ENCODE measurements at places on chromosomes 1 and 21. TPM values are rescaled to one million over a fixed set of nuclear protein-coding genes. Genes with fewer than 3 reads are reported as not detected.

DNA sequence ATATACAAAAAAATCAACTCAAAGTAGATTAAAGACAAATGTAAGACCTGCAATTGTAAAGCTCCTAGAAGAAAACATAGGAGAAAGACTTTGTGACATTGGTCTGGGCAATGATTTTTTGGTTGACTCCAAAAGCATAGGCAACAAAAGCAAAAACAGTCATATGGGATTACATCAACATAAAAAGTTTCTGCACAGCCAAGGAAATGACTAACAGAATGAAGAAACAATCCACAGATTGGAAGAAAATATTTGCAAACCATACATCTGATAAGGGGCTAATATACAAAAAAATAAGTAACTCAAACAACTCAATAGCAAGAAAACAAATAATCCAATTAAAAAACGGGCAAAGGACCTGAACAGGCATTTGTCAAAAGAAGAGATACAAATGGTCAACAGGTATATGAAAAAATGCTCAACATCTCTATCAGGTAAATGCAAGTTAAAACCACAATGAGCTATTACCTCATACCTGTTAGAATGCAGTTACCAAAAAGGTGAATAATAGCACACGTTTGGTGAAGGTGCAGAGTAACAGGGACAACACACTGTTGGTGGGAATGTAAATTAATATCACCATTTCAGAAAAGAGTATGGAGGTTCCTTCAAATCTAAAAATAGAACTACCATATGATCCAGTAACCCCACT lies 173.7 kb upstream of the COA6 start:
- no peaks in the 10 kb centered on the region for H3K4me1 ChIP-seq
- no peak overlapping the region for H3K27ac ChIP-seq
- no peaks in the 10 kb centered on the region for H3K36me3 ChIP-seq

GRCh38 chr1:41357451-41358101 lies 3.7 kb upstream of the FOXO6 start:
- DNase-seq: peak; percentile 48
- peaks cover 9% of the 10 kb centered on the region for H3K27me3 ChIP-seq
- peaks cover 33% of the 10 kb centered on the region for H3K4me1 ChIP-seq

TIPRL gene
- total RNA-seq: 27.4 TPM

PYGO2 gene
- 32.4 TPM for total RNA-seq

SMIM34 gene
- total RNA-seq: not detected

- H3K27me3 ChIP-seq: no peaks in the 10 kb centered on the region
- H3K4me1 ChIP-seq: no peaks in the 10 kb centered on the region
- no peak overlapping the region for H3K27ac ChIP-seq
- no peak for DNase-seq
- H3K36me3 ChIP-seq: peaks cover 23% of the 10 kb centered on the region
- no peak overlapping the region for H3K4me3 ChIP-seq
These were observed 8.0 kb downstream of the TRNAU1AP start for GRCh38 chr1:28560886-28561285.

TSPEAR gene
- total RNA-seq: 0.58 TPM

GRCh38 chr1:243229526-243229925 lies 25.6 kb downstream of the CEP170 start:
- H3K27me3 ChIP-seq: no peaks in the 10 kb centered on the region
- no peaks in the 10 kb centered on the region for H3K4me1 ChIP-seq
- H3K27ac ChIP-seq: no peak overlapping the region
- H3K4me3 ChIP-seq: no peak overlapping the region
- peaks cover 15% of the 10 kb centered on the region for H3K36me3 ChIP-seq
- DNase-seq: no peak

DNA sequence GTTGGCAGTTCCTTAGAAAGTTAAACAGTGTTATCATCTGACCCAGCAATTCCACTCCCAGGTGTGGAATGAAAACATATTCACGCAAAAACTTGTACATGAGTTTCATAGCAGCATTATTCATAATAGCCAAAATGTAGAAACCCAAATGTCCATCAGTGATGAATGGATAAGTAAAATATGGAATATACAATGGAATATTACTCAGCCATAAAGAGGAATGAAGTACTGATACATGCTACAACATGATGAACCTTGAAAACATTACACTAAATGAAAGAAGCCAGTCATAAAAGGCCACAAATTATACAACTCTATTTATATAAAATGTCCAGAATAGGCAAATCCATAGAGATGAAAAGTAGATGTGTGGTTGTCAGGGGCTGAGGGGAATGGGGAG lies 53.5 kb downstream of the RRAGC start:
- no peaks in the 10 kb centered on the region for H3K36me3 ChIP-seq
- no peaks in the 10 kb centered on the region for H3K27me3 ChIP-seq
- H3K27ac ChIP-seq: no peak overlapping the region
- peaks cover 9% of the 10 kb centered on the region for H3K4me1 ChIP-seq

SLAMF7 gene
- not detected for total RNA-seq

GRCh38 chr1:50135716-50136115 lies 27.0 kb downstream of the ELAVL4 start:
- DNase-seq: no peak
- no peak overlapping the region for H3K4me3 ChIP-seq
- H3K4me1 ChIP-seq: no peaks in the 10 kb centered on the region
- no peaks in the 10 kb centered on the region for H3K36me3 ChIP-seq
- no peaks in the 10 kb centered on the region for H3K27me3 ChIP-seq
- H3K27ac ChIP-seq: no peak overlapping the region

GRCh38 chr1:2583331-2583791 lies 3.2 kb upstream of the PRXL2B start:
- no peaks in the 10 kb centered on the region for H3K27me3 ChIP-seq
- H3K36me3 ChIP-seq: no peaks in the 10 kb centered on the region

DNA sequence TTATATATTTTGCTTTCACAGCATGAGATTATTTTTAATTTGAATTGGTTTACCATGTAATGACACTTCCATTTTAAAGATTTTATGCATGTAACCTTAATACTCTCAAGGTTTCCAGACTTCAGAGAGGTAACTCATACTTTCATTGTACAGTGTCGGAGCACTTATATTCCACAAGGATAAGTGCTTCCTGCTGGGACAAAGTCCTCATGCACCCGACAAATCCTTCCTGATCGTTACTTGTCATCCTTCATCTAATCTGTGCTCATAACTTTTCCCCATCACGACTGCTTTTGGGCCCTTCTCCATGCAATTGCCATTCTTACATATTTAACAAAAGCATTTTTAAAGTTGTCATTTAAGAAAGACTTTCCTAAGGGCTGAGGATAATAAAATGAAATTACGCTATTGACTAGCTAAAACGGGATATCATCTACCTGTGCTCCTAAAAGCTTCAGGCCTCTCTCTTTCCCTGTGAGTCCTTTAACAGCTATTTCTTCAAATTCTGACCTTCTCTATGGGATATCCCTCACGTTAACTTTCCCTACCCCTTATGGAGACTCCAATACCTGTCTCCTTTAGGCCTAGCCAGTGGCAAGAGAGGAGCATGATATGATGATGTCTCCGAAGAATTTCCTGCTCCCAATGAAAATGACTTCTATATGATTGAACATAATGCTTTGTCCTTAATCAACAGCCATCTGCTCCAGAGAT lies 59.3 kb downstream of the NCAM2 start:
- H3K36me3 ChIP-seq: no peaks in the 10 kb centered on the region
- no peak for DNase-seq
- H3K27ac ChIP-seq: no peak overlapping the region
- H3K4me1 ChIP-seq: no peaks in the 10 kb centered on the region
- H3K27me3 ChIP-seq: no peaks in the 10 kb centered on the region

DNA sequence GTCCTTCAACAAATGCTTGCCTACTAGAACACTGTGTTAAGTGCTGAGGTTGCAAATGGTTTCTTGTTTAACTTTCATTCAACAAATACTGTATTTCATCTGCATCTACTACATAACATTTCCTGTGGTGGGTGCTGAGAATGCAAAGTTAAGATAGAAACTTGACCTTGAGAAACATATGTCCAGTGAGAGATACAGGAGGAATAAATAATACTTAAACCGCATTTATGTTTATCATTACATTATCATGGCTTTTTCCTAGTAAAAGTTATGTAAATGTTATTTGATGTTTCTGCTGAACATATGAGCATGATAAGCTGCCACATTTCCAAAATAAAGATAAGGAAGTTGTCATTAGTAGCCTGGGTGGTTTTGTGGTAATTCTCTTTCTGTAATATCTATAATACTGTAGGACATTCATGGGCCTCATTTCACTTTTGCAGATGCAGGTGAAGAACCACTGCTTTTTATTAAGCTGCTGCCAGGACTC lies 590.4 kb downstream of the PLPP3 start:
- no peak overlapping the region for H3K4me3 ChIP-seq
- no peak for DNase-seq
- no peaks in the 10 kb centered on the region for H3K4me1 ChIP-seq
- H3K27ac ChIP-seq: no peak overlapping the region

GRCh38 chr1:156659661-156659987 lies 17.6 kb downstream of the NES start:
- no peaks in the 10 kb centered on the region for H3K36me3 ChIP-seq
- H3K4me3 ChIP-seq: no peak overlapping the region
- H3K27ac ChIP-seq: no peak overlapping the region
- DNase-seq: no peak

GPX7 gene
- total RNA-seq: 13.0 TPM

DNA sequence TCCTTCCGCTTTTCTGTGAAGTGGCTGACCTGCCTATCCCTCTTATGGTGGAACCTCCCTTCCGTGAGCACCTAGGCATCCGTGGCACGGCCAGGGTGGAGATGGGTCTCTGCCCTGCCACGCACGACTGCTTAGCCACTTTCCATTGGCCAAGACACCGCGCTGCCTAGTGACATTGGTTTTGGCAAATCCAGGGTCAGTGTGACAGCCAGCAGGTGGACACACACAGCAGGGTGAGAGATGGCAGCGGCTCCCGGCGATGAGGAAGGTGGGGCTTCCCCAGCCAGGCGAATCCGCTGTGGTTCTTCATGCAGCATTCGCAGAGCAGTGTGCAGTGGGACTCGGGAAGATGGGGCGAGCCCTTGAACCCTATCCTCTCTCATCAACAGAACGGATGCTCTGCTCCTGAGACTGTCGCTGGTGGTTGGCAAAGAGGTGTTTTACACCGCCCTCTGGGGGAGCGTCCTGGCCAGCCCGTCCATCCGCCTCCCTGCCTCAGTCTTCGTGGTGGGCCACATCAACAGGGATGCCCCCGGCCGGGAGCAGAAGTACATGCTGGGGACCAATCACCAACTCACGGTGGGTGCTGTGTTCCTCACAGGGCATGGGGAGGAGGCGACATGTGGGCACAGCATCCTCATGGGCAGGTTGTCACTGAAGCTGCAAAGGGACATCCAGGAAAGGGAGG lies 51.8 kb downstream of the DOP1B start:
- H3K36me3 ChIP-seq: no peaks in the 10 kb centered on the region
- no peak overlapping the region for H3K4me3 ChIP-seq
- no peaks in the 10 kb centered on the region for H3K27me3 ChIP-seq
- peak; percentile 49 for DNase-seq
- 0 out of 2 replicates have a peak, but pooled peaks cover 2% of the 10 kb centered on the region for H3K4me1 ChIP-seq
- no peak overlapping the region for H3K27ac ChIP-seq

CFAP74 gene
- 0.20 TPM for total RNA-seq

All from H1 (cell line).